ENCODE measurements at places on chromosomes 7 and 10. TPM values are rescaled to one million over a fixed set of nuclear protein-coding genes. Genes with fewer than 3 reads are reported as not detected.

GDF10 gene
- total RNA-seq = 0.12 TPM

GRCh38 chr10:28849309-28849708 lies 172.0 kb downstream of the BAMBI start:
- no peak for DNase-seq

GRCh38 chr7:85566095-85566794 lies 379.4 kb upstream of the SEMA3D start:
- DNase-seq = no peak

STEAP2 gene
- total RNA-seq = 25.2 TPM
